ENCODE measurements at places on chromosomes 5 and 9.

DNA sequence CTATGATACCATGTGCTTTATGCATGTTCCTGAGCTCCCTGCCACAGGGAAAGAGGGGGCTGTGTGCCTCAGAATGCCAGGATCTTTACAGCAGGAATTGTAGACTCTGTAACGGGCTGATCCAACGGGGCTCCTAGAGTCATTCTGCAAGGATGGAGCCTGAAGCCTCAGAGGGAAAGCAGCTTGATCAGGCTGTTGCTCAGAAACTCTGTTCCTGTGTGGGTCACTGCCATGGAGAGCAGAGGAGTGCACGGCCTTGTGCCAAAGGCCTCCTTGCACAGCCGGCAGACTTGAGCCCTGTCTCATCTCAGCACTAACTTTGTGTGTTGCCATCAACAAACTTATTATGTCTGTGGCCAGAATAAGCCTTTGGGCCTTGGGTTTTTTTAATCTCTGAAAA is 51.8 kb downstream of the AMBP start:
- no peak for DNase-seq

- no peak for DNase-seq
These were observed 91.6 kb upstream of the TAF11L2 start for GRCh38 chr5:17406423-17406838.

- no peak for DNase-seq
These were observed 43.4 kb upstream of the PAM start for GRCh38 chr5:102711525-102712385.

DNA sequence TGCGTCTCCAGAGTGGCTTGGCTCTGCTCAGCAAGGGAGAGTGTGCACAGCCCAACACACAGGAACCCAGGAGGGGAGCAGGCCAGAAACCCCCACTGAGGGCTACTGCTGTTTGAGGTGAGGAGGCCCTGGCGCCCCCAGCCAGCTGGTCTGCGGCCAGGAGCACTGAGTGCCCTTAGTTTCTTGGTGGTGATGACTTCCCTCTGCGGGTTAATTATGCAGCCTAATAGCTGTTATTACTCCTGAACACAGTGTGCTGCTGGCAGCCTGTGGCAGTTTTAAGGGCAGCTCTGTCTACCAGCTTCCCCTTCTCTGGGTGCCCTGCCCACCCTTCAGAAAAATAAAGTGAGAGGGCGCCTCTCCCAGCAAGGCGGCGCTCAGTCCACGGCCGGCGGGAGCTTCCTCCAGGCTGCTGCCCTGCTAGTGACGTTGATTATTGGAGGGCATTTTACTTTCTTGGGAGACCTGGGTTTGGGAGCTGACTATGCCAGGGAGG is 19.2 kb downstream of the GADD45G start:
- DNase-seq = no peak

DNA sequence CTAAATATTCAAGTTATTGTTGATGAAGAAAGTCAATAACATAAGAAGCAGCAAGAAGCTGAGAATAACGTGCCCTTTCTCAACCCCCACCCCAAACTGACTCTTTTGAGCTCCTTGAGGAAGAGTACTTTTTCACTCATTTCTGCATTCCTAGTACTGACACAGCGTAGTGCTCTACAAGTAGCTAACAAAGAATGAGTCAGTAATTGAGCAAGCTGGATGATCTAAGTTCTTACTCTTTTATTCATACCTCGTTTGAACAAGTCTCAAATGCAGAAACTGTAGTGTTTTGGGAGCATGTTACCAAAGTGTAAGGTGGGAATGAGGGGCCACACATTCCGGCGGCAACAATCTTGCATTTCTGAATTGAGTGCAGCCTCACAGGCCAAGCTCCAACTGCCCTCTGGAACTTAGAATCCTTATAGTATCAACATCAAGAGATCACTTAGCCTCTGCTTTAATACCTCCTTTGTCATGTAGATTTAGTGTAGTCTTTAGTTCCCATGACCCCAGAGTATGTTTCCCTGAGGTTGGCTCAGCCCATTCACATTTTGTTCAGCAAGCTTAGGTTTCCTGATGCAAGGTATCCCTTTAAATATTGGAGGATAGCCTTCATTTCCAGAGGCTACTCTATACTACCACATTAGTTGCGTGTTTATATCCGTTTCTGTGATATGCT is 152.0 kb downstream of the PRR16 start:
- DNase-seq = no peak

- DNase-seq = no peak
These were observed 333.6 kb downstream of the CSNK1G3 start for GRCh38 chr5:123845356-123846100.

DNA sequence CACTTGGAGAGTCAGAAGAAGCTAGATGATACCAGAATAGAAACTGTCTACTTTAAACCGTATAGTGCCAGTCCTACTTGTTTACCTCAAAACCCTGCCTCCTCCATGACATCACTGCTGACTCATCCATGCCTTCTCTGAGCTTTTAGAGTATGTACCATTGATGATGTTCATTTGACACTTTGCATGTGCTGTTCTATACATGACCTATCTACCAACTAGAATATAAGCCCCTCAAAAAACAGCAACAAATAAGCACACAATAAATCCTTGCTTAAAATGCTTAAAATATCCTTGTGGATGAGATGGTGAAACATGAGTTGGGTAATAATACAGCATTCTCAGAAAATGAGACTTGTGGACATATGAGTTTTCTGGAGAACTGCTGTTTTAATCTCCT is 2.6 kb downstream of the CTNNAL1 start:
- DNase-seq = no peak

All from stimulated activated CD8-positive, alpha-beta memory T cell treated with anti-CD3 and anti-CD28 coated beads, Interleukin-15, amount 100 ng/mL, for 24 hours (primary cell).